ENCODE measurements at places on chromosomes 12 and 14.

GRCh38 chr12:92467886-92468285, 234.9 kb upstream of the PLEKHG7 start:
- DNase-seq, result no peak

- no peak for DNase-seq
Measured at GRCh38 chr12:111445726-111446581, 40.2 kb downstream of the SH2B3 start.

GRCh38 chr12:98983647-98984046, 338.6 kb downstream of the APAF1 start:
- DNase-seq, result no peak

GRCh38 chr14:31582836-31583452, 21.7 kb downstream of the NUBPL start:
- no peak for DNase-seq

DNA sequence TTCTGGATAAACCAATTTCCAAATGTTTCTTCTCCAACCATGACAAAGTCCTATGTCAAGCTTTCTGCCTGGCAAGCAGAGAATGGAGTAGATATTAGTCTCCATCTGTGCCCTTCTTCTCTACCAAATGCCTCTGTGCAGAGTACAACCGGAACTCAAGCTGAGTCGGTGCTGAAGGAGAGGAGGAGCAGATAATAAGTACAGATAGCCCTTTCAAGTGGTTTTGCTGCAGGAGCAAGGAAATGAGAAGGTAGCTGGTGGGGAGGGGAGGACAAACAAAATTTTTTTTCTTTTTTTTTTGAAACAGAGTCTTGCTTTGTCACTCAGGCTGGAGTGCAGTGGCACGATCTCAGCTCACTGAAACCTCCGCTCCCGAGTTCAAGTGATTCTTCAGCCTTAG, 14.2 kb upstream of the HELB start:
- no peak for DNase-seq

GRCh38 chr14:75393794-75394193, 34.0 kb upstream of the JDP2 start:
- DNase-seq, result no peak

GRCh38 chr14:104184911-104185499, 46.6 kb downstream of the KIF26A start:
- no peak for DNase-seq

- no peak for DNase-seq
Measured at GRCh38 chr14:48331421-48331820, 656.0 kb upstream of the MDGA2 start.

- no peak for DNase-seq
Measured at GRCh38 chr12:45918818-45919217, 71.6 kb downstream of the SCAF11 start.
